ENCODE measurements at places on chromosomes 5 and 9. TPM values are rescaled to one million over a fixed set of nuclear protein-coding genes. Genes with fewer than 3 reads are reported as not detected.
A peak's percentile ranks its signal among the peaks of the same experiment; 100 is the strongest.

DNA sequence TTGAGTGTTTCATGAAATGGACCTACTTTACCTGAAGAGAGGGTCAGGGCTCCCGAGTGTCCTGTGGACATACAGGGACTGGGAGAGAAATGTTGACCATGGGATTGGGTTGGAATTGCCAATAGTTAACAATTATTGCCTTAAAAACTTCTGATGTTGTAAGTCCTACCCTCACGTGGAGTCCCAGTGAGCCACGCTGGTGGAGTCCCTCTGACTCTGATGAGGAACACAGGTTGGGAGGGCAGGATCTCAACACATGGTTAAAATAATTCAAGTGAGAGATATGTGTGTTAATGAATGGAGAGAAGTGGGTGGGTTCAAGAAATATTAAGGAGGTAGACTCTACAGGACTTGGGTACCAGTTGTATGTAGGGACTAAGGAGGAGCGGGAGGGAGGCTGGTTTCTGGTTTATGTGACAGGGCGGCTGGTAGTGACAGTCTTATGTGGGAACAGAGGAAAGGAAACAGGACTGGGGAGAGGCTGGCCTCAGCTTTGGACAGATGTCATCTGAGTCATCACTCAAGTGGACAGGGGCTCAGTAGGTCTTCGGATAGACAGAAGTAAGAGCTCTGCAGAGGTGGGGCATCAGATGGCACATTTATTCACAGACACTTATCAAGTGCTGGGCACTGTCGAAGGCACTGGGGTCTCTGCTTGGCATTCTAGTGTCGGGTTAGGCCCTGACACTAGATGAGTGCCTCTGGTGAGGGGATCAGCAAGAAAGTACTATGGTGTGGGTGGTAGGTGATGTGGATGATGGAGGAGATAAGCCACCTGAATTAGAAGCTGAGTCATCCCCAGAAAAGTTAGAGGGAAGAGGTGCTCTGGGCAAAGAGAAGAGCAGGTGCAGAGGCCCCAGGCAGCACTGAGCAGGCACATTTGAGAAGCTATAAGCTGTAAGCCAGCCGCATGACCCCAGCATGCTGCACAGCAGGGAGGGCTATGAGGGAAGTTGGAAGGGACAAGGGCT, 27.2 kb downstream of the MAML1 start:
- no peak for ATAC-seq

The FCHO2 gene
- 47.4 TPM for total RNA-seq

- no peak for ATAC-seq
Observed at GRCh38 chr9:110426052-110426709, 88.5 kb upstream of the TXNDC8 start.

- ATAC-seq: no peak
Observed at GRCh38 chr9:97904725-97905124, 17.6 kb downstream of the TRMO start.

- no peak for ATAC-seq
Observed at GRCh38 chr5:122761115-122761514, 13.8 kb upstream of the SNX2 start.

The GFI1B gene
- not detected for total RNA-seq

DNA sequence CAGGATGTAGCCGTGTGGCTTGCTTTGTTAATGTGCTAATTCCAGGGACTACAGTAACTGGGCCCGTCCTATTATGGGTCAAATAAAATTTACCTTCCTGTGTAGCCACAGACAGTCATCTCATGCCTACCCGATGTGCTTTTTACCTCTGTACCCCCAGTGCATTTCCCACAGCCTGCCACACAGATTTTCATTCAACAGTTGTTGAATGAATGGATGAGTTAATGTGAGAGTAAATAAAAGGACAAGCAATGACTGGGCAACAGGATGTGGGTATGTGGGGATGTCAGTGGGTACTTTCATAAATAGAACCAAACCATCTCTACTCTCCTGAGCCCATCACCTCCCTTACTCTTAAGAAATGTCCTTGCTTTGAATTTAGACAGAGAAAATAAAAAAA, 441.2 kb upstream of the ZNF462 start:
- no peak for ATAC-seq

GRCh38 chr9:137321726-137322361, 19.8 kb upstream of the NRARP start:
- no peak for ATAC-seq

GRCh38 chr5:148961261-148962199, 101.3 kb downstream of the SH3TC2 start:
- peak; percentile 46 for ATAC-seq

Measured in esophagus mucosa (tissue), 1 donor.